ENCODE measurements at places on chromosomes 4 and X.

DNA sequence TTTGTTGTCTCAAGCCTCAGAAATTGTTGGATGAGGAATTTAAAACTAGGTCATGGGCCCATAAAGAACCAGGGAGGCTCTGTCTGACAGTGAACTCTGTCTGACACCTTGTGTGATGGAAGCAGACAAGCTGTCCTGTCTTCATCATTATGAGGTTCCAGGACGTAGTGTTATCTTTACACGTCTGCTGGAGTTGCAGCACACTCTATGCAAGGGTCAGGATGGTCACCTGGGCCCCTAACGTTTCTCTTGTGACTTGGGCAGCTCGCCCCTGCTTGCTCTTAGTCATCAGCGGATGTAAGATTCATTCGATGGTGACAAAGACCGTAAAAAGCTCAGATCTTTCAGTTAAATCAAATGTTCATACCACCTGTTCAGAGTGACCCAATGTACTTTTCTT, 92.0 kb upstream of the ADGRG2 start:
- DNase-seq: no peak

DNA sequence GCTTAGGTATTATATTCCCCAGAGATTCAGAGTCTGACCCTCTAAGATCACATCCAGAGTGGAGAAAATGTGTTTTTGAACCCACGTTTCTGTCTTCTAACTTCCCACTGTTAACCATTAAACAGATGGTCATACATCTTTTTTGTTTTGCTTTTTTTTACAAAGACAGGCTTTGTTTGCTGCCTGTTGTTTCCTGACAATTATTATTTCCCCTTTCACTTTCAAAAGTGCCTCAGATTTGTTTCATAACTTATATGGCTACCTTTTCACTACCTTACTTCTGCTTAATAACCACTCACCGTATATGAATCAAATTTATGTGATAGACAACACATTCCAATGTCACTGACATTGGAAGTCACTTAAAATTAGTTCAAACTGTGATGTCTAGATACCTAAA, 142.2 kb downstream of the HS3ST1 start:
- no peak for DNase-seq

DNA sequence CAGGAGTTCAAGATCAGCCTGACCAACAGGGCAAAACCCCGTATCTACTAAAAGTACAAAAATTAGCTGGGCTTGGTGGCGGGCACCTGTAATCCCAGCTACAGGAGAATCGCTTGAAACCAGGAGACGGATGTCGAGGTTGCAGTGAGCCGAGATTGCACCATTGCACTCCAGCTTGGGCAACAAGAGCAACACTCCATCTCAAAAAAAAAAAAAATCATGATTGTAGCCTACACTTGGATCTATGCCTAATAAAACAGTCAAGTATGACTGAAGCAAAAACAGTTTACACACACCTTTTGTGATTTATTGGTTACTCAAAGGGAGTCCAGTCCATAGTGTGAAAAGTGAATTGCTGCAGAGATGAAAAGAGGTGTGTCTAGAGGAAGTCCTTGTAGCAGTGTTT, 34.7 kb upstream of the TASL start:
- no peak for DNase-seq

- DNase-seq: no peak
Observed at GRCh38 chr4:172055498-172055897, 242.3 kb downstream of the GALNTL6 start.

GRCh38 chrX:30812326-30812725, 76.7 kb downstream of the TAB3 start:
- DNase-seq: no peak

GRCh38 chr4:115356176-115356575, 242.8 kb upstream of the NDST4 start:
- no peak for DNase-seq

DNA sequence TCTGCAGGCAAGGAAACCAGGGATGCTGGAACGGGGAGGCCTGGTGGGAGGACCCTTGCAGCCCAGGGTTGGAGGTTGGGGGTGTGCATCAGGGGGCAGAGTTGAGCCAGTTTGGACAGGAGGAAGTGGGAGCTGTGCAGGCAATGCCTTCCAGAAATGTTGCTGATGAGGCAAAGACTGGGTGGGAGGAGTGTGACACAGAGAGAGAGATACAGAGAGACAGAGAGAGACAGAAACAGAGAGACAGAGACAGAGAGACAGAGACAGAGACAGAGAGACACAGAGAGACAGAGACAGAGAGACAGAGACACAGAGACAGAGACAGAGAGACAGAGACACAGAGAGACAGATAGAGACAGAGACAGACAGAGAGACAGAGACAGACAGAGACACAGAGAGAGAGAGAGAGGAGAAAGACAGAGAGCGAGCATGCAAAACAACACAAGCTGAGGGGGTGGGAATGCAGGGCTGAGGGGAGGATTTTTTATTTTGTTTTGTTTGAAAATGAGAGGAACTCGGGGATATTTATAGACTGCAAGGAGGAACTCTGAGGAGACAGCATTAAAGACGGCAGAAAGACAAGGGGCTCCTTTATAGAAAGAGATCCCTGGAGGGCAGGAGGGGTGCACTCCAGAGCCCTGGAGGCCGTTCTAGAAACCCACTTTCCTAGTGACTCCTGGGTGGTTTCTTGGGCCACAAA, 1.9 kb upstream of the HAUS3 start:
- no peak for DNase-seq

GRCh38 chr4:102627831-102628523, 126.8 kb downstream of the NFKB1 start:
- no peak for DNase-seq

DNA sequence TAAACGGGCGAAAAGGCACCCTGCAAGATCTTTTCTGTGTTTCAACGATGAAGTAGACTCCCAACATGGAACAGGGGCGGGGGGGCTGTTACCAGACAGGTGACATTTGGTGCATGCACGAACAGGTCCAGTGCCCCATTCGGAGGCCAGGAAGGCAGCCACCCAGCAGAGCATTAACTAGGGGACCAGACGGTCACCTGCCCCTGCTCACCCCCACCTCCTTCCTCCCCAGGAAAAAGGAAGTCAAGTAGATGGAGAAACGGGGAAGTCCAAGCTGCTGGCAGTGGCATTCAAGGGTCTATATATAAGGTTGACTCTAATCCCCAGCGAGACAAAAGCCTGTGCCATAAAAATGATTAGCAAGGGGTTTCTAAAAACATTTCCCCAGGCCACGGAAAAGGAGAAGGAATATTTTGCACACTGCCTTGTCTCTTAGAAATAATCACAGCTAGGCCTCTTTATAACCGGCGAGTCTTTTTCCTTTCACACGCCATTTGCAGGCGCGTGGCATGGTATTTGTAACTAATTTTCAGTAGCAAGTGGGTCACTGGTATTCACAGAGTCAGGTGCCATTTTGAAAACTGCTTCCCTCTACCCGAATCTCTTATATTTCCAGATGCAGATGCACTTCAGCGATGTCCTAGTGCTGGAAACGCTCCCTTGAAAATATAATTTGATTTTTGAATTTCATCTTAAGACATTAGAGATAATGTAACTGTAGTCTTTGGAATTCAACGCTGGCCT, 1.2 kb upstream of the TMSB4X start:
- no peak for DNase-seq

GRCh38 chr4:6402566-6403399, 69.6 kb downstream of the PPP2R2C start:
- no peak for DNase-seq

DNA sequence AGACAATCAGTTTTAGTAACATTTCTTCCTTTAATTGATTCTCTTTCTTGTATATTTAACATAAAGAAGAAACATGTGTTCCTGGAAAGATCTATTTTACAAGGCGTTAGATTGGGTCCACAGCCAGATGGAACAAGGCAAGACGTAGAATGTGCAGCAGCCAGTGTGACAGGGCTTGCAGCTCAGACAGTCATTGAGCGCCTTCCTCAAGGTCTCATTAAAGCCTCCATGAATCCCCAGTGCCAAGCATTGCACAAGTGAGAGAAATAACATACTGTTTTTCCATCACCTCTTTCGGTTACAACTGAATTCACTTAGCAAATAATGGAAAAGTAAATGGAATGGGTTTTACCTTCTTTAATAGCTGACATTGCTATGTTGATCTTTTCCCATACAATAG, 292.5 kb downstream of the USP46 start:
- no peak for DNase-seq

- peak; percentile 97 for DNase-seq
Observed at GRCh38 chr4:77156533-77156911, 485 bp upstream of the CCNG2 start.

DNA sequence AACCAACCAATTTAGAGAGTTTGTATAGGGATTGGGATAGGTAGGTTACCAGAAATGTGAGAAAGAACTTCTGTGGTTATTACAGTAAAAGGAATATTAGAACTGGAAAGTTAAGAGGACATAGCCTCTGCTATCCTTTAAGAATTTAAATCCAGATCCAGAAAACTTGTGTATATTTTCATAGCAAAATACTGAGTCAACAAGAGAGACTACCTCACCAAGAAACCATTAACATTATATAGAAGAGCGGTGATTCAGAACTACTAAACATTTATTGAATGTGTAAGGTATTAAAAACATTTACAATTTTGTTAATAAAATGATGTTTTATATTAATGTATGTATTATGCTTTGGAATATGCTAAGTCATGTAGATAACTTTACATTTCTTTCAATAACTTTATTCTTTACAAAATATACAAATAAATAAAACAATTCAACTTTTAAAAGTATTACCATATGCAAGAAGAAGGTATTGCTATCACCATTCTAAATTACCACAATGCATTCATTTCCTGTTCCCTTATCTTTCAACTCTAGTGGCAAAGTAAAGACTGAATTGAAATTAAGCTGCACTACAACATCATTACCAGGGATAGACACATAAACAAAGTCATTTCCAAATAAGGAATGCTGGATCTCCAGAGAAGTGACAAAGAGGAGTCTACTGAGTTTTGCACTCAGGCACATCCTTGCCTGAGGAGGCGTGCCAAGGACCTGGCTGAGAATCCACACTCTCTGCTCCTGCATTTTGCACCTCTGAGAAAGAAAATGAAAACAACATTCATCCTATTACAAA, 6.1 kb upstream of the BDH2 start:
- no peak for DNase-seq
